BJ (cell line): ENCODE measurements at places on chromosomes 6 and 20. TPM values are rescaled to one million over a fixed set of nuclear protein-coding genes. Genes with fewer than 3 reads are reported as not detected.

The CLPSL1 gene
- not detected in 2 replicates for polyA plus RNA-seq

The SYCP2 gene
- 0.47 and 1.2 TPM in 2 replicates for polyA plus RNA-seq

The KHDC1 gene
- polyA plus RNA-seq, result 7.7 and 8.0 TPM in 2 replicates

The GGTLC1 gene
- polyA plus RNA-seq, result not detected in 2 replicates

The OR2H1 gene
- polyA plus RNA-seq, result not detected in 2 replicates

The CRYBG1 gene
- 0.75 and 1.4 TPM in 2 replicates for polyA plus RNA-seq

The DNAH8 gene
- polyA plus RNA-seq, result not detected in 2 replicates

The HTR1B gene
- polyA plus RNA-seq, result 1.4 and 3.1 TPM in 2 replicates

The MLIP gene
- polyA plus RNA-seq, result not detected in 2 replicates

The POLR1H gene
- polyA plus RNA-seq, result 23.4 and 28.6 TPM in 2 replicates

The ASIP gene
- not detected in 2 replicates for polyA plus RNA-seq

The BRD2 gene
- polyA plus RNA-seq, result 110 and 128 TPM in 2 replicates

The ISM1 gene
- polyA plus RNA-seq, result 0.12 and 0.25 TPM in 2 replicates

The DDO gene
- polyA plus RNA-seq, result 0.16 and 0.20 TPM in 2 replicates

The PHF20 gene
- 23.5 and 24.9 TPM in 2 replicates for polyA plus RNA-seq

The SNAP25 gene
- 0.56 and 1.3 TPM in 2 replicates for polyA plus RNA-seq

- DNase-seq, result no peak
Measured at GRCh38 chr20:19453862-19454261, 241.4 kb downstream of the SLC24A3 start.

GRCh38 chr20:51551186-51551585, 8.7 kb upstream of the NFATC2 start:
- DNase-seq, result no peak

DNA sequence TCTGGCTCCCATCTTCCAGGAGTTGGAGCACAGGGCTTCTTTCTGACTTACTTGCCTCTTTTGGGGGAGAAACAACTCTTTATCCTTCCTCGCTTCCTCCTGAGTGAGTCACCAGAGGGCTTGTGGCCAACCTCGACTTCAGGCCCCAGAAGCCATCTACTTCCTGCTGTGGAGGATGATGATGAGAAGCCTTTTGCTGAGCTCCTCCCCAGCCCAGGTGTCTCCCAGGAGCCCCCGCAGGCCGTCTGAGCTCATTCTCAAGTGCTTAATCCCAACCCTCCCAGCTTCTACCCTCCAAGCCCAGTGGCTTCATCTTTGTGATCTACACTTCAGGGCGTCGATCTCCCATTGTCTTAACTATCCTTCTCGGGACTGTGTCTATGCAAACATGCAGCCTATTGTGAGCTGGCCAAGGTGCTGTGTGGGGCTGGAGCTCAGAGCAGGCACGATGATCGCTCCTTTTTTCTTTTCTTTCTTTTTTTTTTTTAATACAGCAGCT, 27.9 kb downstream of the SDCBP2 start:
- no peak for DNase-seq

- no peak for DNase-seq
Measured at GRCh38 chr6:53805725-53806124, 10.9 kb downstream of the LRRC1 start.

DNA sequence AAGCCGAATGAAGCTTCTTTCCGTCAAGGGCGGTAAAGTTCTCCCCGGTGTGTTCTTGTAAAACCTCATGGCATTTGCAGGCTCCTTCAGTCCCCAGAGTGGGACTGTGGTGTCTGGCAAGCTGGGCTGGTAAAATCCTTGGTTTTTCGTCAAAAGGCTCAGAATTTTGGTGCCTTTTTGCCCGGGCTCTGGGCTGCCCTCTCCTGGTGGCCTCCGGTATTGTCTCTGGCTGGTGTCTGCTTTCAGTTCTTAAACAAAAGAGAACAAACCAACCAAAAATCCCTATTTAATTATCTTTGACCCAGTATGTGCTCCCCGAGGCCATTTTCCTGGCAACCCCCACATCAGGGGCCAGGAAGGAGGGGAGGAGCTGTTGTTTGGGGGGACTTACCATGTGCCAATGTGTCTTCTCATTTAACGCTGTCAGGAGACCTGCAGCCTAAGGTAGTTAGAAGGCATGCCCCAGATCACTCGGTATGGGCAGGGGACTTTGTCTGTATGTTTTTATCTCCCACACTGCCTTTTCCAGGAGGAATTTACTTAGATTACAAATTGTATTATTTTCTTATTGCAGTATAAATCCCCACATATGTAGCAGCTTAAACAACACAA, 11.1 kb downstream of the CDH4 start:
- DNase-seq, result no peak

- DNase-seq, result no peak
Measured at GRCh38 chr20:4569865-4570264, 151.8 kb upstream of the PRND start.

- no peak for DNase-seq
Measured at GRCh38 chr6:137874204-137875057, 7.4 kb downstream of the TNFAIP3 start.

DNA sequence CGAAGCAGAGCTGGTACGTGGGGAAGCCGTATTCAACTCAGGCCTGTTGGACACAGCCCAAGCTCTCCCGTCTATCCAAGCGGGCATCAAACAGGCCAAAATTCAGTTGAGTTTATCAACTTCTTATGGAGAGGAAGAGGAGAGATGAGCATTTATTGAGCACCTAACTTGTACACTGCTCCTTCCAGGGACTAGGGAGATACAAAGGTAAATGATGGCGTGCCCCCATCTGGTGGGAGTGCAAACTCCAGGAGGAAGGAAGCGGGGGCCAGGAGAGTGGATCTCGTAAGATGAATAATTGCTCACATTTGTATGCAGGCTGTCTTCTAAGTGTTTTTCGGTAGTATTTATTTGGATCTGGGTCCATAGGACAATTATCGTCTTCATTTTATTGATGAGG, 146.6 kb downstream of the SOBP start:
- DNase-seq, result no peak

- DNase-seq, result no peak
Measured at GRCh38 chr6:52635049-52635577, 35.8 kb upstream of the TMEM14A start.

- no peak for DNase-seq
Measured at GRCh38 chr6:105397987-105398386, 4.9 kb downstream of the PREP start.

GRCh38 chr20:16434062-16434664, 139.1 kb downstream of the KIF16B start:
- no peak for DNase-seq

GRCh38 chr6:130965656-130966055, 97.4 kb downstream of the EPB41L2 start:
- DNase-seq, result peak; percentile 45

- DNase-seq, result no peak
Measured at GRCh38 chr6:42123379-42124103, 18.9 kb downstream of the C6orf132 start.

- DNase-seq, result no peak
Measured at GRCh38 chr6:135323202-135323668, 142.1 kb downstream of the MYB start.

DNA sequence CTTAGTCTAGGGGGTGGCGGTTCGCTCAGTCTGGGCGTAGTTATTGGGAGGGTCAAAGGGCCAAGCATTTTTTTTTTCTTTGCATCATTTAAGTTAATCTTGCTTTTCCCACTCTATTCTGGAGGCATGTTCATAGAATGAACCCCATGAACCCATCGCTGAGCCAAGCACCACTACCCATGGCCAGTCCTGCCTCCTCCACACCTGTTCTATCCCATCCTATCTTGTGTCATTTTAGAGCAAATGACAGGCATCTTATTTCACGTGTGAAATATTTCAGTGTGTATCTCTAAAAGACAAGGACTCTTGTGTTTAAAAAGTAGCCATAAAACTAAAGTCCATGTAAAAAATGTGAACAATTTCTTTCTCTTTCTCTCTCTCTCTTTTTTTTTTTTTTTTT, 13.9 kb downstream of the SRC start:
- DNase-seq, result no peak

DNA sequence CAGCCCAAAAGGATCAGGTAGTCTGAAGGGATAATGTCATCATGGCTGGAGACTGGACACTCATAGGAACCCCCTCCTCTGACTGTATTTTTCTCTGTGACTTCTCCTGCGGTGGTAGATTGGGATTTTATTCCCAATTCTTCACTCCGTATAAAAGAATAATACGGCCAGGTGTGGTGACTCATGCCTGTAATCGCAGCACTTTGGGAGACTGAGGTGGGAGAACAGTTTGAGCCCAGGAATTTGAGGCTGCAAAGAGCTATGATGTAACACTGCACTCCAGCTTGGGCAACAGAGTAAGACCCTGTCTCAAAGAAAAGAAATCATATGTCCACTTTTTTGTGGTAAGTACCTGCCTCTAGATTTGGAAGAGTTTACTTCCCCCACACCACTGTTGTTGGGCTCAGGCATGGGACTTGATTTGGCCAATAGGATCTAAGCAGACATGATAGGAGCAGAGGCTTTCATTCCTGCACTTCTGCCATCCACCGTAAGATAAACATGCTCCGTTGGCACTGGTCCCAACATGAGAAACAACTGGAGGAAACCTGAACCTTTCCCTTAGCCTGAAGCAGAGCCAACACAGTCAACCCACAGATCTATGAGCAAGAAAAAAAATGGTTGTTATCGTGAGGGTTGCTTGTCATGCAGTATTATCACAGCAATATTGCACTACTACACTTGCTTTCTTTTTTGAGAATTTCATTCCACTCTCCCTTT, 82.0 kb downstream of the JPH2 start:
- DNase-seq, result no peak

GRCh38 chr6:165456286-165456685, 146.9 kb upstream of the C6orf118 start:
- DNase-seq, result no peak

GRCh38 chr6:16374461-16375200, 136.2 kb downstream of the GMPR start:
- DNase-seq, result no peak

- no peak for DNase-seq
Measured at GRCh38 chr6:138037009-138037504, 70.2 kb downstream of the PERP start.

DNA sequence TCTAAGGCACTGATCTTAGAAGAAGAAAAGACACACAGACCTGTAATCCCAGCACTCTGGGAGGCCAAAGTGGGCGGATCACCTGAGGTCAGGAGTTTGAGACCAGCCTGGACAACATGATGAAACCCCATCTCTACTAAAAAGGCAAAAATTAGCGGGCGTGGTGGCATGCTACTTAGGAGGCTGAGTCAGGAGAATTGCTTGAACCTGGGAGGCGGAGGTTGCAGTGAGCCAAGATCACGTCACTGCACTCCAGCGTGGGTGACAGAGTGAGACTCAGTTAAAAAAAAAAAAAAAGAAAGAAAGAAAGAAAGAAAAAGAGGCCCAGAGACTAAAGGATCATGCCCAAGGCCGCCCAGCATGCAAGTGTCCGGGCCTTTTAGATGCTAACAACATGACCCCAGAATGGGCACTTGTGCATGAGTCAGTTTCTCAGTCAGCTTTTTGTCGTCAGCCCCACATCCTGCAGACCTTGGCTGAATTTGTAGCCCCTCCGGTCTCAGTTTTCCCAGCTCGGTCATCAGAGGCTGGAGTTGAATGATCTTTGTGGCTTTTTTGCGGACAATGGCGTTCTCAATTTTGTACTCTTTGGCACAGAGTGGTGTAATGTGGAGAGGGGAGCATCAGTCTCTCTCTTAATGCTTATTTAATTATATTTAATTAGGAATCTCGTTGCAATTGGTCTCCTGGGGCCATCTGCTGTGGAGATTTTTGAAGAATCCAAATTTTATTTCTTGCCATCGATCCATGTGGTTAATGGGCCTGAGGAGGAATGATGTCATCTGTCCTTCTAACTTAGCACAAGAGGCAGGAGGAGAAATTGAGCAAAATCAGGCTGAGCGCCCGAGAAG, 30.6 kb upstream of the APCDD1L start:
- DNase-seq, result no peak

DNA sequence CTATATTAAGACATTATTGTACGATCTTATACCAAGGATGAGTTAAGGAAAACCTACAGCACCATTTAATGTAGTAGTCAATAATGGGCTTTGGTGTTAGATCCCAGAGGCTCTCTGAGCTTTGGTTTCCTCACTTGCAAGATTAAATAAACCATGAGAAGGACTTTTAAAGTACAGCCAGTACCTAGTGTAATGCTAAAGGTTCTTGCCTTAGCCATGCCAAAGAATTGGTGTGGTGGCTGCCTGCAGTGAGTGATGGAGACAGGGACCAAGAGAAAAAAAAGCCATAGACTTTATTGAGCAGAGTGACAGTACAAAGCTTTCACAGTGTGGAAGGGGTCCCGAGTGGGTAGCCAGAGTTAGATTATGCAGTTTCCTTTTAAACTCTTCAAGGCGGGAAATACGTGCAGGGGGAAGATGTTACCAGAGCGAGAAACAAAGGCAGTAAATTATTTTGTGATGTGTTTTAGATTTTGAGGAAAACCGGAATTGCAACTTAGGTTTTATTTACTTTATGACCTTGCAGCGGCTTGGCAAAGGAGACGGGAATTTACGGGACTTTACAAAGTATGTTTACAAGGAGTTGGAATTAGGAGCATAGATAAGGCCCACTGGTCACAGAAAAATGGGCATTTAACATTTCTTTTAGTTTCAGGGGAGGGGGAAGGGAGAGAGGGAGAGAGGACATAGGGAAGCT, 100.4 kb downstream of the MYO6 start:
- DNase-seq, result no peak

GRCh38 chr20:3470208-3470626, 601 bp upstream of the ATRN start:
- no peak for DNase-seq

- no peak for DNase-seq
Measured at GRCh38 chr6:39896701-39897100, 37.6 kb downstream of the MOCS1 start.

- no peak for DNase-seq
Measured at GRCh38 chr6:133956416-133957049, 3.5 kb downstream of the TBPL1 start.
